ENCODE measurements at places on chromosomes 6 and 20. TPM values are rescaled to one million over a fixed set of nuclear protein-coding genes. Genes with fewer than 3 reads are reported as not detected.

Gene CRIP3
- 0.77 TPM for total RNA-seq

Gene RHAG
- total RNA-seq = not detected

Gene CHMP4B
- 54.7 TPM for total RNA-seq

Gene PSORS1C1
- total RNA-seq = 2.8 TPM

Gene CST4
- total RNA-seq = not detected

Gene C6orf52
- not detected for total RNA-seq

Gene PPP1R14C
- 0.17 TPM for total RNA-seq

Gene FAM184A
- under 0.01 TPM for total RNA-seq

Gene KLHDC3
- total RNA-seq = 56.8 TPM

Gene CCN6
- total RNA-seq = not detected

Gene ZNF165
- total RNA-seq = 0.52 TPM

Gene PPIL6
- 1.4 TPM for total RNA-seq

Gene MCM9
- total RNA-seq = 7.1 TPM

Gene PBOV1
- total RNA-seq = not detected

Gene CTAGE9
- total RNA-seq = not detected
